ENCODE measurements at places on chromosomes 2 and 18.

DNA sequence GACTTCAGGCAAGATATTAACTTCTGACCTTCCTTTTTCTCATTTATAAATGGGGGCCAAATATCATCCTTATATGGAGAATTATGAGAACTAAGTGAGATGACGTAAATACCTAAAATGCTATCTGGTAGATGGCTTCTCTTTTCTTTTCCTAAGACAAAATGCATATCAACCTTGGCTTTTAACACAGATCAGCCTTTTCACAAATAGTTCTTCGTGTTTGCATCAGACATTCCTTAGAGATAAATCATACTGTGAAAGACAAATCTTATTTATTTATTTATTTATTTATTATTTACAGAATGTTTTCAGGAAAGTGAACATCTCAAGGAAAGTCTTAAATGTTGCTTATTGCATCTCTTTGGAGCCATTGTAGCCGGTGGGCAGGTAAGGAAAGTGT lies 62.8 kb downstream of the NBEAL1 start:
- DNase-seq: no peak

GRCh38 chr18:78178812-78179211 lies 800.8 kb upstream of the SALL3 start:
- DNase-seq: no peak

- no peak for DNase-seq
Measured at GRCh38 chr2:205738117-205738968, 56.0 kb downstream of the NRP2 start.

- no peak for DNase-seq
Measured at GRCh38 chr18:59694824-59695223, 2.4 kb downstream of the CCBE1 start.

GRCh38 chr2:29278966-29279365 lies 163.8 kb downstream of the CLIP4 start:
- no peak for DNase-seq

All from stimulated activated CD8-positive, alpha-beta memory T cell treated with anti-CD3 and anti-CD28 coated beads, Interleukin-15, amount 100 ng/mL, for 1 hour (primary cell).